ENCODE measurements at places on chromosomes 2 and 18.
A peak's percentile ranks its signal among the peaks of the same experiment; 100 is the strongest.

GRCh38 chr18:63099091-63099840, 220.3 kb downstream of the BCL2 start:
- no peak for DNase-seq

DNA sequence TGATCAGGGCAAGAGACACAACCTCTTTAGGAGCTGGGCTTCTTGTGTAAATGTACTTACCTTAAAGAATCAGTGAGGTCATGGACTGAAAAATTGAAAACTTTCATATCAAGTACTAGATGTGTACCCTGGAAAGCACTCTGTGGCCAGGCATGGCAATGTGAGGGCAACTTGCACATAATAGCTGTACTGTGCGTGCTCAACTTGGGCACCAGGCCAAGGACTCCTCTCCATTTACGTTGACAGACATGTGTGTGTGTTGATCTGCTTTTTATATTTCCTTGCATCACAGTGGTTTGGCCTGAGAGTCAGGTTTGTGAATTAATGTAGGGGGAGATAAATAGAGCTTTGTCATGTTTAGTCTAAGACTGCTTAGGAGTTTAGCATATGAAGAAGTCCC, 669.5 kb upstream of the REG3G start:
- no peak for DNase-seq

- DNase-seq = no peak
These were observed 31.7 kb downstream of the UBE2F start for GRCh38 chr2:237998530-237998929.

DNA sequence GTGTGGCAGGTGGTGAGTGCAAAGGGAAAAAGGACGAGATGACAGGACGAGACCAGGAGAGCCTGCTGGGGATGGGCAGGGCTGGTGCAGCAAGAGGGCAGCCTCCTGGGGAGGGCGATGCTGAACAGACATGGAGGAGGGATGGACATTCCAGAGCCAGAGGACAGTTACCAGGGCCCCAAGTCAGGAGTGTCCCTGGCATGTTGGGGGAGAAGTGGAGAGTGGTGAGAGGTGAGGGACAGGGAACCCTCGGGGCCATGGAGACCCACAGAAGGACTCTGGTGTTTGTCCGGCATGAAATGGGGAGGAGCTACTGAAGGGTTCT, 19.0 kb downstream of the MTERF4 start:
- no peak for DNase-seq

GRCh38 chr2:2536416-2537056, 205.5 kb upstream of the MYT1L start:
- DNase-seq = no peak

DNA sequence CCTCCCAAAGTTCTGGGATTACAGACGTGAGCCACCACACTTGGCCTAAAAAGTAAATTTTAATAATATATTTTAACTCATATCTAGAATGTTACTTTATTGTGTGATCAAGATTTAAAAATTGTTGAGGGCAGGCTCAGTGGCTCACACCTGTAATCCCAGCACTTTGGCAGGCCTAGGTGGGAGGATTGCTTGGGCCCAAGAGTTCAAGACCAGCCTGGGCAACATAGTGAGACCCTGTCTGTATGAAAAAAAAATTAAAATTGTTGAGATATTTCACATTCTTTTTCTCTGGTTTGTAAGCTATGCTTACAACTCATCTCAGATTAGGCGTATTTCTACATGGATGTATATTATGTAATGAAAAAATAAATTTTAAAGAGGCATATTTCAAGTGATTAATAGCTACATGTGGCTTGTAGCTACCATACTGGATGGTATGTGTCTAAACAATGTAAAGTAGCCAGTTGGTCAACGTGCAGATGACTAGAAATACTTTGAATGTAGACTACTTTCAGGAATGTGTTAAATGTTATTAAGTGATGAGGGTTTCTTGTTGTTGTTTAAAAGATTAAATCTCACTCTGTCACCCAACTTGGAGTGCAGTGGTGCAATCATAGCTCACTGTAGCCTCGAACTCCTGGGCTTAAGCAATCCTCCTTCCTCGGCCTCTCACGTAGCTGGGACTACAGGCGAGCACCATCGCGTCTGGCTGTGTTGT, 5.9 kb downstream of the RAB10 start:
- no peak for DNase-seq

- no peak for DNase-seq
These were observed 117.1 kb downstream of the FSHR start for GRCh38 chr2:49037197-49037596.

GRCh38 chr2:173033084-173033483, 42.6 kb upstream of the MAP3K20 start:
- DNase-seq = no peak

- no peak for DNase-seq
These were observed 181.6 kb downstream of the RNF144A start for GRCh38 chr2:7098816-7099215.

- no peak for DNase-seq
These were observed 140.1 kb downstream of the ACOXL start for GRCh38 chr2:110872521-110872920.

DNA sequence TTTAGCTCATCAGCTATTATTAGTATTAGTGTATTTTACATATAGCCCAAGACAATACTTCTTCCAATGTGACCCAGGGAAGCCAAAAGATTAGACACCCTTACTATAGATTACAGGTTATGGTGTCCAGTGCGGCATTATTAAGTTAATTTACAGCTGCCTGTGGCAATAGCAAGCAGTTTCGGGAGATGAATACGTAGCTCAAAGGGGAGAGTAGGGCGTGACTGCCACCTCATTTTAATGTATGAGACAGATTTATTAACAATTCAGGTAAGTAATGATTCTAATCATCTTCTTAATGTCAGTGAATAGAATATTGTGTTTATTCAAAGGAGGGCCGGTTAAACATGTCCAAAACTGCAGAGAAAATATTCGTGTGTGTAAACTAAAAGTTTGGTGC, 6.8 kb upstream of the DSG3 start:
- no peak for DNase-seq

GRCh38 chr2:241808051-241808720, 807 bp upstream of the NEU4 start:
- DNase-seq = peak; percentile 13

DNA sequence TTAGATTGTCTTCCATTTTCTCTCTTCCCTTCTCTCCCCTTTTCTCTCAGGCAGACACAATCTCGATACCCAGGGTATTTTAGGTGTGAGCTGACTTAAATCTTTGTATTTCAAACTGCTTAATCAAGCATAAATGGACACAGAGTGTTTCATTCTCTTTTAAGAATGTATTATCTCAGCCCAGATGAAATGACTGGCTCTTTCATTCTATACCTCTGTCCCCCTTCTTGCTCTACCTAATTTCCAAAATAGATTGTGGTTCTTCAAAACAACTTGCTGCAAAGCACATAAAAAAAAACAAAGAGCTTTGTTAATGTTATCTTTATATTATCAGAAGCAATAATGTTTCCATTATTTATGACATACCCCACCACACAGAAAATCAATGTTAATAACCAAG, 514.6 kb downstream of the ERBB4 start:
- DNase-seq = no peak

DNA sequence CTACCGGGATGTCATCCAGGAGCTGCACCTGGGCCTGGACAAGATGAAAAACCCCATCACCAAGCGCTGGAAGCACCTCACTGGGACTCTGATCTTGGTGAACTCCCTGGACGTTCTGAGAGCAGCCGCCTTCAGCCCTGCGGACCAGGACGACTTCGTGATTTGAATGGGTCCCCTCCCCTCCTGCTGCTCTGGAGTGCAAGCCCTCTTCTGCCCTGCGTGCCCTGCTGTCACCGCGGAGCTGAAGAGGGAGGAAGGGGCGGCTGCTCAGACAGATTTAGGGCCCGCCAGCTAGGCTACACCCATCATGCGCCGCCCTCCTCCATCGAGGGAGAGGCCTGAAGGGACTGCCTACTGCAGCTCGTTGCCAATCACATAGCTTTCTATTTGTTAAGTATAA, 101.8 kb downstream of the SH3BP4 start:
- DNase-seq = no peak

DNA sequence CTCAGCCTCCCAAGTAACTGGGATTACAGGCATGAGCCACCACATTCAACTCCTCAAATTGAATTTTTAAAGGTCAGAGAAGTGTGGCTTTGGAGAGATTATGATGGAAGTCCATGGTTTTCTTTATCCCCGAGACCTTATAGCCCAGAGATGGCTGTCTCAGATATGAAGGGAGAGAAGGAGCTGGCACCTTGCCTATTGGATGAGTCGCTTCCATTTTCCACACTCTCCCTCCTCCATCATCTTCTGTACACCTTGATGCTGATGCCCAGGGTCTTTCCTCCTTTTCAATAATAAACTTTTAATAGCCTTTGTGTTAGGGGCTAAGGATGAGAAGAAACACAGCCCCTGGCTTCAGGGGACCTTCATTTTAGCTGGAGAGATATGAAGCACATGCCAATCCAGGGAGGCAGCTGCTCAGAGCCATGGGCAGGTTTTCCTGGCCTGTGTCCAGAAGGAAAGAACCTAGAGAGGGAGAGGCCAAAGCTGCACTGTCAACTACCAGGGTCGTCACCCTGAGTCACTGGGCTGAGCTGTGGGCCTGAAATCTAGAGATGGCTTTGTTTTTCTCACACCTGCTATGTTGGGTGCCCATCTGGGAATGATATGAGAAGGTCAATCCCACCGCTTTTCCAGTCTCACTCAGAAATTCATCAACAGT, 146.0 kb upstream of the SERTAD2 start:
- no peak for DNase-seq

GRCh38 chr18:68234676-68235075, 480.2 kb downstream of the TMX3 start:
- DNase-seq = no peak

- no peak for DNase-seq
These were observed 114.5 kb downstream of the PRPF40A start for GRCh38 chr2:152602750-152603149.

DNA sequence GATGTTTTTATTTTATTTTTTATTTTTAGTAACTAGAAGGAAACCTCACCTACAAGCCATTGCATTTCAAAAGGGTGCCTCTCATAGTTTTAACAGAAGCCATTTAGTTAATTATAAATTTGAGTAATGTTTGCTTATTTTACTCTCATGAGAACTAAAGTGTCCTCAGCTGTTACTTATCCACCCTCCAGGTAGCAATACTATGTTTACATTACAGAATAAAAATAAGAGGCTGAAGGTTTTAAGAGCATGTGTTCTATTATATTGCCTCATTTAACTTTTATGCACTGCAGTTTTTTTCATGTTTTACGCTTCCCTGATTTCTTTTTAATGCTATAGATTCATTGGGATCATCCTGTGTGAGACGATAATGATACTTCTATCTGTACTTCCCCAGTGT, 235.5 kb downstream of the THSD7B start:
- DNase-seq = no peak

DNA sequence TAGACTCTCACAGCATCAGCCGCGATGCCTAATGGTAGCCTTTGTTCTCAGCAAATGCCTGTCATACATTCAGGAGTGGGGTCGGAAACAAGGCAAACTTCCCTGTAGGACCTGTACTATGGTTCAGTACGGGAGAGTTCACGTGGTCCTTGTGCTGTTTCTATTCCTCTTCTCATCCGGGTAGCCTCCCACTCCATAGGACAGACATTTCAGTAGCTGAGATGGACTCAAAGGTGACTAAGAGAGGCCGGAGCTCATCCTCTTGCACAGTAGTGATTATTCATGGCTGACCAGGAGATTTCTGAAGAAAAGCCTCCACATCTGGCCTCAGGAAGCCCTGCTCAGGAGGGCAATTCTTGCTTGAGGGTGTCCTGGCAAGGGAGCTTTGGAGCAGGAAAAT, 117.8 kb upstream of the SPRED2 start:
- DNase-seq = no peak

- DNase-seq = no peak
These were observed 171.2 kb upstream of the HAAO start for GRCh38 chr2:42963452-42964068.

- no peak for DNase-seq
These were observed 32.8 kb downstream of the MYOM1 start for GRCh38 chr18:3186678-3187658.

DNA sequence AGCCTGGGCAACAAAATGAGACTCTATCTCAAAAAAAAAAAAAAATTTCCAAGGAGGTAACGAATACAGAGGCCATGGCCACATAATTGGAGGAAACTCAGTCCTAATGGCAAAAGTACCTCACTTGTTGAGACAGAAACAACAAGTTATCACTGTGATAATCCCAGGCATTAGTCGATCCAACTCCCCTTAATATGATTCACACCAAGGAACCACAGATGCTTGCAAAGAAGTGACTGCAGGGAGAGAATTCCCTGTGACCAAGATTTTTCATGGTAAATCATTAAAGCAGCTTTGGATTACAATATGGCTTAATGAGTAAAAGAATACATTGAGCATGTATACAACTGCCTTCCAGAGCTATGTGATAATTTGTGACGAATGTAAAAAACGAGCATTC, 80.4 kb upstream of the RNU4ATAC start:
- DNase-seq = no peak

GRCh38 chr2:68776124-68776523, 41.5 kb downstream of the ARHGAP25 start:
- no peak for DNase-seq

- DNase-seq = no peak
These were observed 326.5 kb upstream of the SLC39A10 start for GRCh38 chr2:195330513-195330956.

GRCh38 chr2:60385648-60386047, 167.8 kb downstream of the BCL11A start:
- DNase-seq = no peak

- no peak for DNase-seq
These were observed 67.1 kb downstream of the RTP5 start for GRCh38 chr2:241936457-241937133.

DNA sequence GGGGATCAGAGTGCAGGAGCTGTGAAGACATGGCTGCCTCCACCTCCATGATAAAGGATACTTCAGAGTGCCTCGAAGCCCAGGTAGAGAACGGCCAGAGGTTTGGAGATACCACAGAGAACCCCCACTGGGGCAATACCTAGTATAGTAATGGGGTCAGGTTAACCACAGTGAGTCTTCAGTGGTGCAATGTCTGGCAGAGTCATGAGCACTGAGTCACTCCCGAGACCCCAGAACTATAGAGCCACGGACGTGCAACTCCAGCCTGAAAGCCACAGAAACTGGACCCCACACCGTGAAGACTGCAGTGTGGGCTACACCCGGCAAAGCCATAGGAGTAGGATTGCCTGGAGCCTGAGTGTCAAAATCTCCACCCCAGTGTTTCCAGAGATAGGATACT, 746.6 kb downstream of the CBLN2 start:
- DNase-seq = no peak

- DNase-seq = no peak
These were observed 273.2 kb downstream of the MTX2 start for GRCh38 chr2:176542476-176542875.

DNA sequence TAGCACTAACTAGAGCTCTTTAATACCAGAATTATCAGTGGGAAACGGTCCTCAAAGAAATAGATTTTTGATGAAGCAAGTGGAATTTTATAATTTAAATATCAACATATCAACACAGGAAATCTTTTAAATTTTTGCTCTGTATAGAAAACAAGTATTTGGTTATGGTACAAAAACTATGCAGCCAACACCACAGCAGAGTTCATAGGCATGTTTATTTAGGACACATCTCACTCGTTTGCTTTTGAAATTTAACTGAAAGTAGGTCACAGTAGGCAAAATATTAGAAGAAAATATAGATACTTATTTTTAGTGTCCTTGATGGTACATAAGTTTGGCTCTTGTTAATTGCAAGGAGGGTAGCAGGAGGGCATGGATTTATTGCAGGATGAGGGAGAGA, 34.3 kb upstream of the TANC1 start:
- DNase-seq = no peak

GRCh38 chr2:5854797-5855196, 162.6 kb downstream of the SOX11 start:
- DNase-seq = no peak
